ENCODE measurements at places on chromosomes 3 and 15.

DNA sequence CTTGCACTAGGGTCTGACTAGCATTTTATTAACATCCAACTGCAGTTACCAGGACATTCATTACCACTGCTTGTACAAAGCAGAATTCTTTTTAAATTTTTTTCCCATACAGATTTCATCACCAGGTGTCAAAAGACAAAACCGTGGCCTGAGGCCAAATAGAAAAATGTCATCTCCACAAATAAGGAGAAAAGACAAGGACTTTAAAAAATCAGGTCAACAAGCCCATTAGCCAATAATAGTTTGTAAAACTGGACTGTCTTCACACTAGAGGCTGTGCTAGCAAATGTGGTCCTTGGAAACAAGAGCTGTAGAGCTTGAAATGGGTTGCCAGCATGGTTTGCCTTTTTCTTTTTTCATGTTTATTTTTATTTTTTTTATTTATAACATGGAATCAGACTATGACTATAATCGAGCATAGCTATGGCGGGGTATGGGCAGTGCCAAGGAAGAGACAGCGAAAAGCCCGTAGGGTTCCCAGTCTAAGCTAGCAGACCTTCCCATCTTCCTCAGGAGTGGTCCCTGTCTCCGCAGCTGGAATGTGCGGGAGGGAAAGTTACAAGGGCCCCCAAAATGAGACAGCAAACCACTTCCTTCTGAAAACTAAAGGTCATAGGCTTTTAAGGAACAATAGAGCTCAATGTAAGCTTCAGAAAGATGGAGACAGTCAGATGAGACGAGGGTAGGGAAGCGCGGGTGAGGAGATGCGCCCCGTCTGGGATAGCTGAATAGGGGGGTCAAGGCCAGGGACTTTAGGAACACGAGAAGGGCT lies 1.5 kb downstream of the PTPN9 start:
- DNase-seq: peak; percentile 20

DNA sequence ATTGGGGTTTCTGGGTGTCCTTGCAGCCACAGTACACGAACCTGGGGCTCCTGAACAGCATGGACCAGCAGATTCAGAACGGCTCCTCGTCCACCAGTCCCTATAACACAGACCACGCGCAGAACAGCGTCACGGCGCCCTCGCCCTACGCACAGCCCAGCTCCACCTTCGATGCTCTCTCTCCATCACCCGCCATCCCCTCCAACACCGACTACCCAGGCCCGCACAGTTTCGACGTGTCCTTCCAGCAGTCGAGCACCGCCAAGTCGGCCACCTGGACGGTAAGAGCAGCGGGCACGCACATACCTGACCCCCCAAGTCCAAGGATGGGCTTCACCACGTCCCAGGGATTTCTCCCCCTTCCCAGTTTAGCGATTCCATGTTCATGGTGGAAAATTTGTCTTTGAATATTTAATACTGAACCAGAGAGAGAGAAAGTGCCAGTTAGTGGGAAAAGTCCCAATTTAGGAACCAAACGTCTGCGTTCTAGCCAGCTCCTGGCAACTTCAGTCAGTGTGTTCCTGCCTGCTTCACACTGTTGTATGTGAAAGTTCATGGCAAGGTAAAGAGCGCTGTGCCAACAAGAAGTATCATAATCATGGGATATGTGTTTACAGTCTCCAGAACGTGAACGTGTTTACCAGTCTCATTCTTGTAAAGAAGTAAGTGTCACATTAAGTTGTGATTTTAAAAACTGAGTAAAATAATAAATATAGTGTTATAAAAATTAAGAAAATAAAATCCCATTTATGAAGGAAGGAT lies 177.2 kb downstream of the TP63 start:
- no peak for DNase-seq

DNA sequence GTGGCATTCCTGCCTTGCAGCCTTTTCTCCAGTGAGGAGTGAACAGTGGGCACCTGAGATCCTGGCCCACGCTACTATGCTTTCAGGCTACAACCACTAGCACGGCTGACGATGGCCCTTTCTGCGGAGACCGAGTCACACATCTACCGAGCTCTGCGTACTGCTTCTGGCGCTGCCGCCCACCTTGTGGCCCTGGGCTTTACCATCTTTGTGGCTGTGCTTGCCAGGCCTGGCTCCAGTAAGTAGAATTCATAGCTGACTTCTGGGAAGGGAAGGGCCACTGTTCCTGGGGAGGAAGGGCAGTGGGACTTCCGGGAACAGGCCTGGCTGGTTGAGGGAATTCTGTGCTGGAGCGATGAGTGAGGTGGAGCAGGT lies 648 bp downstream of the CYB561D2 start:
- no peak for DNase-seq

GRCh38 chr3:101758224-101758623 lies 20.8 kb upstream of the NXPE3 start:
- no peak for DNase-seq

DNA sequence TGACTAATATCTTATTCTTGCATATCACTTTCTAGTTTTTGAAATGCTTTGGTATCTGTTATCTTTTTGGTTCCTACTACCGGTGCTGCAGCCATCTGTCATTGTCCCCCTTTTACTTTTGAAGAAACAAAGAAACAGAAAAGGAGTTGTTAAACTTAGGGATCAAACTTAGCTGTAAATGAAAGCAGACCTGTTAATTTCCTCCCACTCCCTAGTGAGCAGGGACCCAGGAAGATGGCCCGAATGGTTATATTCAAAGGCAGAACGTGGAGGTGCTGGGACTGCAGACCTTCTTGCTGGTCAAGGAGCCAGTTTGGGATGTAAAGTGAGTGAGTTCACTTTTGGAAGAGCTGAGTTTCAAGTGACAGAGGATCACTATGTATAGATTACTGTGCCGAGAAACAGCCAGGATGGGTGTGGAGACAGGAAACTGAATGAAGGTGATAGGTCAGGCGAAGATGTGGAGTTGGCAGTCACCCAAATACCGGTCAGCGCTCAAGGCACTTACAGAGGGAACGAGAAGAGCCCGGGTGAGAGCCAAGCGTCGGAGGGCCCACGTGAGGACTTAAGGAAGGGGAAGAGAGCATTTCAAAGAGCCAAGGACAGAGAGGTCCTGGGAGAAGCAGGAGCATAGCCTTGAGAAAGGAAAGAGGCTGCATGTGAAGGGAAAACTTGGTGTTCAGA lies 20.1 kb downstream of the KBTBD8 start:
- DNase-seq: peak; percentile 26

GRCh38 chr3:188286087-188286513 lies 132.1 kb downstream of the LPP start:
- peak; percentile 99 for DNase-seq

DNA sequence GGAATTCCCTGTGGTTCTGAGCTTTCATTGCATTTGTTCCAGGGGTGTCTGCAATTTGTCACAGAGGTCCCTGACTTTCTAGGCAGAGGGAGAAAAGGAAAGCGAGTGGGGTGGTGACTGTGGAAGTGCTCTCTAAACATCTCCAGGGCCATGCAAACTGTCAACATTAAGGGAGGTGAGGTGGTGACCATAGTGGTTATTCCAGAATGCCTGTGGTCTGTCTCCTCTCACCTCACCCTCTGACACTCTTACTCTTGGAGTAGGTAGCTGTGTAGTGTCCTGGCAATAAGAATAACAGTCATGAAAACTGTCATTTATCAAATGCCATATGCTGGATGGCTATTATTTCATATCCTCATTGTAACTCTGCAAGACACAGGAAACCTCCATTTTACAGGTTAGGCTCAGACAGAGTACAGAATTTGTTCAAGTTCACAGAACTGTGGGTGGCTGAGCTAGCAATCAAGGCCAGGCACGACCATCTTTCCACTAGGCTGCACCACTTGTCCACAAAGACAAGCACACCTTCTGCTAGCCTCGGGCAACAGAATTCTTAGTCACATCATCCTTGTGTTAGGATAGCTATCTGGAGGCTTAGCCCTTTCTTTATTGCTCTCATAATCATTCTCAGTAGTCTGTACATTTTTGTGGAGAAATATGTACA lies 179.4 kb downstream of the CD47 start:
- DNase-seq: no peak

DNA sequence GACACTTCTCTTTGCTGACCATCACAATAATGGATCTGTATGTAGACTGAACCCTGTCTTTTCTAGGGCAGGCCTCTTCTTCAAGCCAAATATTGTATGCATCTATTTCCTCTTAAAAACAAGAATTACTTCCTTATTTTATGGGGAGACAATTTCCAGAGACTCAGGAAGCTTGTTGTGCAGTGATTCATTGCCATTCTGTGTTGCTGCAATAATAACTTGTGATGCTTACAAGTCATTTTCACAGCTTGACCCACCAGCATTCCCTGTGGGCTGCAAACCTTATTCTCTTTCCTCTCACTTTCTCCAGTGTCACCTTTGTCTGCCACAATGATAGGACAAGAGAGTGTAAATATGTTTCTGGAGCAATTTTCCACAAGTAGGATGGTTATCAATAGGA lies 276.7 kb upstream of the SGO1 start:
- no peak for DNase-seq

DNA sequence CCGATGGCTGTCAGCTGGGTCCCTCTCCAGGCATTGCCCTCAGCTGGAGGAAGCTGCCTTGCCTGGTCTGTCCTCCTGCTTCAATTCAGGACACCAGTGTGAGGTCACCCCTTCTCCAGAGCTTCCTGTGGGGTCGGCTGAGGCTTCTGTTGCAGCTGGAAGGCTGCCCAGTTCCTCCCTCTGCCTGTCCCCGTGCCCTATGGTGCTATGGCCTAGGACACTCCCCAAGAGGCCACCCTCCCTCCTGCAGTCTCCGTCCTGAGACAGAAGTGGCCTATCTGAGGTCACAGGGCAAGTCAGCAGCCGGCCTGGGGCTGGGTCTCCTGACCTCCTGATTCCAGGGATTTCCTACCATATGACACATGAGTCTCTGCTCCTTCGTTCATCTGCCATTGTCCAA lies 57.9 kb downstream of the RASGRF1 start:
- no peak for DNase-seq

GRCh38 chr3:84601303-84601702 lies 357.5 kb upstream of the CADM2 start:
- DNase-seq: no peak

- no peak for DNase-seq
Observed at GRCh38 chr3:8593021-8593827, 51.4 kb downstream of the SSUH2 start.

DNA sequence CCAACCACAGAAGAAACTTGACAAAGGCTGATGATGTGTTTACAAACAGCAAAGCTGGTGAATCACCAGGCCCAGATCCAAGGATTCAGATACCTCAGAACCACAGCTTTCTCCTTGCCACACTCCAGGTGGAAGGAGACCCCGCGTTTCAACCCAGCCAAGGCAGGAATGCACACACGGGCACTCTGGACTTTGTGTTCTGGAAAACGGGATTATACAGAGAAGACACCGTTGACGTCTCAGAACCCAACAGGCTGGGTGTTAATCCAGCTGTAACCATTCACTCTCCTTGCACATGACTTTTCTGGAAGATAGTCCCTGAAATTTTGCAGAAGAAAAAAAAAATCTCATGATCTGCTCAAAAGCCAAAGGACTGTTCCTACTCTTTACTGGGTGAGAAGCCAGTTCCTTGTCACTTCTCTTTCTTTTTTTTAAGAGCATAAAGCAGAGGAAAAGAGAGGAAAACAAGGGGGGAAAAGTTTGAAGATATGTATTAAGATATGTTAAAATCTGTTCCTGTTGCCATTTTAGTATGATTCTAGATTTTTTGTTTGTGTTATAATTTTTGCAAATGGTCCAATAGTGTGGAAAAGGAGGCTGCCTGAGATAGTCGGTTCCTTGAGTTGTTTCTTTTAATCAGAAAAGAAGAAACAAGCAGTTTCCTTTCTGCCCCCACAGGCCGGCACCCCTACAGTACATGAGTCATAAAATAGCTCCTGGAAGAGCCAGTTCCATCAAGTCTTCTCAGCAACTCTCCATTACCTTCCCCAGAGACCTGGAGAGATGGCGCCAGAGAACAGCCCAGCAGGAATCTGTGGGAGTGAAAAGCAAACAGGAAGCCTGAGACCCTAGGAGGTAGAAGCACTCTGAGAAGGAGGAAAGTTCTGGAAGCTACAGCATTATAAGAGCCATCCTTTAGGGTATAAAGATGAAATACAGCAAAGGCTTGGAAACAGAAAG lies 73.1 kb downstream of the RORA start:
- peak; percentile 75 for DNase-seq

GRCh38 chr15:95556866-95557225 lies 773.7 kb upstream of the NR2F2 start:
- DNase-seq: peak; percentile 72

- no peak for DNase-seq
Observed at GRCh38 chr3:173140986-173141385, at the start of gene SPATA16. Gene SPATA16 (minus strand): TSS chr3:173141235. CDS start chr3:173117731, 23,504 bp downstream.

DNA sequence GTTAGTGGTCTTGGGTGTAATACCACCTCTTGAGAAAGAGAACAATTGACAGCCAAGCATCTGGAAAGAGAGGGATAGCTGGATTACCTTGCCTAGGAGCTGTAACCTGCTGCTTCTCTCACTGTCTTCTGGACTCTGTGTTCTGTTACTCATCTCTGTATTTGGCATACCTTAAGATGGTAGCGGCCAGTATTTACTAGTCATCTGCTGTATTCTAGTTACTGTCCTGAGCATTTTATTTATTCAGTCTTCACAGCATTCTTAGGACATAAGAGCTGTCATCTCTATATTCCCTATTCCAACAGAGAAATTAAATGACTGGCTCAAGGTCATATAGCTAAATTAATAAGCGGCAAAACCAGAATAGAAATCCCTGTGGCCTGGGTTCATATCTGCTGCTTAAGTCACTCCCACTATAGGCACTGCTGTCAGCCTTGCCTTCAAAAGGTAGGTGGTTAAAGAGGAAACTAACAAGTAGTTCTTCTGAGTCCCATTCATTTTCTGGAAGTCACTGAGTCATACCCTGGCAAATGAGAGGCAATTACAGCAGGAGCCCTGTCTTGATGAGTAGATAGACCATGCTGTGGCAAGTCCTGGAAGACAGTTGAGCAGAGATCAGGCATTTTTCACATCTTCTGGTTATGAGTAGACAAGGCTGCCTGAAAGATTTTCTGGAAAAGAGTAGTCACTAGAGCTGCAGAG lies 68.2 kb downstream of the RAB7A start:
- peak; percentile 91 for DNase-seq

- peak; percentile 76 for DNase-seq
Observed at GRCh38 chr15:64905119-64905831, 6.4 kb upstream of the ANKDD1A start.

DNA sequence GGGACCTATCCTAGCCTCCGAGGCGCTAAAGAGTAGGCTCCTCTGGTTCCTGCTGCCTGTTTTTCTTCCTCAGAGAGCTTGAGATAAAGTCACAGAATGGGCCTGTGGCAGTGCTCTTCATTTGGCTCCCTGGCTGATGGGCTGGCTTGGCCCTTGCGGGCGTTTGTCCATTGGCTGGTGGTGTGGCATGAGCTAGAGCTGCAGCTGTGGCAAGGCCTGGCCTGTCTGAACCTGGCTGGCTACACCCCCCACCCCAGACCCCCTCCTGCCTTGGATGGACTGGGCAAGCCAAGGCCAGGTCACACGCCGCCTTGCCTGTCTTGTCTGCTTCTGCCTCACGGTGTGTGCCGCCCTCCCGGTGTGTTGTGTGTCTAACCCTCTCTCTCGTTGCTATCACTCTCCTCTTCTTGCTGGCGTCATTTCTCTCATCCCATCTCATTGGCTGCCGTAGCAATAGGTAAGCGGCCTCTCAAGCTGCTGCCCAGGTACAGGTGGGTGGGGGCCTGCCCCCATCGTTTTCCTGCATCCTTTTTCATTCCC lies 3.2 kb downstream of the AP2M1 start:
- DNase-seq: no peak

GRCh38 chr15:59052915-59053407 lies 52.0 kb upstream of the CCNB2 start:
- no peak for DNase-seq
